ENCODE measurements at places on chromosomes 12 and 14.
A peak's percentile ranks its signal among the peaks of the same experiment; 100 is the strongest.

DNA sequence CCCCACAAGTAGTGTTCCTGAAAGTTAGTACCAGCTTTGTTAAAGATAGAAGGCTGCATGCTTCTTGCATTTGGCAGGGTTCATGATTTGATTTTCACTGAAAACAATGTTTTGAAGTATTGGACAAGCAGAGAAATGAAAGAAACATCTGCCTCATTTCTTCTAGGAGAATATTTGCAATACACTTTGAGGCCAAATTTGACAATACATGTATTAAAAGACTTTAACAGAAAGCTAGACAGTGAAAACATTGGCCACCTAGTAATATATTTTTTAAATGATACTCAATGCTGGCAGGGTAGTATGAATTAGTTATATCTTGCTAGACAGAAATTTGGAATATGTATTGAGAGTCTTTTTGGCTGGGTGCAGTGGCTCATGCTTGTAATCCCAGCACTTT lies 68.5 kb downstream of the GCH1 start:
- DNase-seq, result no peak

DNA sequence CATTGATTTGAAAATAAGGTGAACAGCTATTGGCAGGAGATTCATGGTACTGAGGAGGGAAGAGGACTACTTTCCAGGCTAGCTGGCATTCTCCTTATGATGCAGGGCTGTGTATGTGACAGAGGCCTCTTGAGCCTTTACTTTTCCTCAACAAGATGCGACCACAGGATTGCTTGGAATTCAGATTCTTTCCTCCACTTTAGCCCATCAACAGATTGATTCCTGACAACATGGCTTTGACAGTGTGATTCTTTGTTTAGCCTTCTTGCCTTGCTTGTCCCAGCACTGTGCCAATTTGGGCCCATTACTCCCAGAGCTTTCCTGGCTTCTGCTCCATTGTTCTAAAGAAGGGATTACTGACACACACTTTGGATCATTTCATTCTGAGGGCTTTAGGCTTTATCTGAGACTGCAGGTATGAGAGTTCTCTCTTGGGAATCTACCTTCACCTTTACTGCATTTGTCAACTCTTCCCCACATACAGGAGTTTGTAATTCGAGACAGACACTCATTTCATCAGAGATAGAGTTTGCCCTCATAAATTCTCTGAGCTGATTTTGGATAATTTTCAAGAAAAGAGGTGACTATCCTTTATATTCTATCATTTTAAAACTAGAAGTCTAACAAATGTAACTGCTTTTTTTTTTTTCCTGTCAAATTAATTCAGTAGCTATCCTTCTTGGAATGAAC lies 206.4 kb upstream of the GZMB start:
- DNase-seq, result no peak

DNA sequence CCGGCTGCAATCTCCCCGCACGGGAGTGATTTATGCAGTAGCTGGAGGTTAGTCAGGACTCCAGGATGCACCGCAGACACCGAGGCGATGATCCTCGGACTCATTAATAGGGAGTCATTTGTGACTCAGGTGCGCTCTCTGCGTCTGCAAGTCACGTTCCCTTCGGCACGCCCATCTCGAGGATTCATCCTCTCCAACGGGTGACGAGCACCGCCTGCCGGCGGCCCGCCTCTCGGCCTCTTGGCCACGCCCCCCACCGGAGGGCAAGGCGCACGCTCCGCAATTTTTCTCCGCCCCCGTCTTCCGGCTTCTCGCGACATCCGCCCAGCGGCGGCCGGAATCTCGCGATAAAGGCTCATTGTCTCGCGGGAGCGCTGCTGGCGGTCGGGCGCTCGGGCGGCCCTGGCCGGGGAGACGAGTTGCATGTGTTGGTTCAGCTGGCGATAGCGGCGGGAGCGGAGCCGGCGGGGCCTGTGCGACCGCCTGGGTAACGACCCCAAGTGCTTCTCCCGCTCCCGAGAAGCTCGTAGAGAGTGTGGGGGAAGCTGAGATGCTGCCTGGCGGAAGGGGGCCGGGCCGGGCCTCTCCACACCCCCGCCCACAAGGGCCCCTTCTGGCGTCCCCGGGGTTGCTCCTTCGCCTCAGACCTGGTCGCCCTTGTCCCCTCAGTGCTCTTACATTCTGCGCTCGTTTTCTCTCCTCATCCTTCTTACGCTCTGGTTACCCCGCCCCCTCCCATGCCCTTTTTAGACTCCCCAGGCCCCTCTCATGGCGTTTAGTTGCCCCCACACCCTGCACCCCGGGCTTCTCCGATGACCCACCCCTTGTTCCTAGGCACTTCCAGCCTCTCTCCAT lies at the start of gene DENR:
Gene DENR, plus strand, starts transcription at position 361 of the 855 bp plus-strand sequence. CDS start 878 bp downstream, outside the sequence.
- peak; percentile 99 for DNase-seq

DNA sequence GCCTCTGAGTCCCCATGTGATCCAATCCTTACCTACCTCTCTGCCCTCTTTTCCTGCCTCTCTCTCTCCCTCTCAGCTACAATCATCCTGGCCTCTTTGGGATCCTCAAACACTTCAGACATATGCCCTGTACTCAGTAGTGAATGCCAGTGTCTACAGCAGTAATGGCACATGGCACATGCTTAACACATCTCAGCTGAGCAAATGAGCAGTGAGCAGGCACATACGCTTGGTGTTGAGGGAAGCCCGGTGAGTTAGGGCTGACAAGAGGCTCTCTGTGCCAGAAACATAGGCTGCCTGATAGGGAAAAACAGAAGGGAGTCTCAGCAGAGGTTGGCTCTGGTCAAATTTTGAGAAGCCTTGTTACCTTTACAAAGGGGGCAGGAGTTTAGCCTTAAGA lies 409.1 kb downstream of the TMEM132D start:
- no peak for DNase-seq

- DNase-seq, result no peak
Observed at GRCh38 chr14:92637228-92637627, 111.2 kb downstream of the LGMN start.

- DNase-seq, result no peak
Observed at GRCh38 chr12:69886715-69887114, 61.7 kb downstream of the MYRFL start.

DNA sequence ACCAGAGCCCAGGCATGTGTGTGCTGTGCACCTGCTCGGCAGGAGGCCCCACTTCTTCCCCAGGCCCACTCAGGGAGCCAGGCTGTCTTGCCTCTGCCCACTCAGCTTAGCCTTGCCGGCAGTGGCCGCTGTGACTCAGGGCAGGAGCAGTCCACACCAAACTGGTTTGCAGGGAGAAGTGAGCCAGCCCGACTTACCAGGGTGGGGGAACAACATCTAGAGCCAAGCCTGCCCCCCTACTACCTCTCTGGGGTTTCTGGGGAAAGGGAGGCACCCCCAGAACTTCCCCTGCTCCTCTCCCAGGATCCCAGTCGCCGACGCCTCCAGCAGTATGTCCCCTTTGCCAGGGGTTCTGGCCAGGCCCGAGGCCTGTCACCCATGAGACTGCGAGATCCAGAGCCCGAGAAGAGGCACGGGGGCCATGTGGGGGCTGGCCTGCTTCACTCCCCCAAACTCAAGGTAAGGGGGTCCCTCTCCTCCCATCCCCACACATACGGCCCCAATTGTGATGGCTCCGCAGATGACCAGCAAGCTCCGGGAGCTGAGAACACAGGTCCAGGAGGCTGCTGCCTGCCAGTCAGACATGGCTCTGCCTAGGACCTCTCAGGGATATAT lies 3.0 kb downstream of the PLEKHG6 start:
- DNase-seq, result no peak

DNA sequence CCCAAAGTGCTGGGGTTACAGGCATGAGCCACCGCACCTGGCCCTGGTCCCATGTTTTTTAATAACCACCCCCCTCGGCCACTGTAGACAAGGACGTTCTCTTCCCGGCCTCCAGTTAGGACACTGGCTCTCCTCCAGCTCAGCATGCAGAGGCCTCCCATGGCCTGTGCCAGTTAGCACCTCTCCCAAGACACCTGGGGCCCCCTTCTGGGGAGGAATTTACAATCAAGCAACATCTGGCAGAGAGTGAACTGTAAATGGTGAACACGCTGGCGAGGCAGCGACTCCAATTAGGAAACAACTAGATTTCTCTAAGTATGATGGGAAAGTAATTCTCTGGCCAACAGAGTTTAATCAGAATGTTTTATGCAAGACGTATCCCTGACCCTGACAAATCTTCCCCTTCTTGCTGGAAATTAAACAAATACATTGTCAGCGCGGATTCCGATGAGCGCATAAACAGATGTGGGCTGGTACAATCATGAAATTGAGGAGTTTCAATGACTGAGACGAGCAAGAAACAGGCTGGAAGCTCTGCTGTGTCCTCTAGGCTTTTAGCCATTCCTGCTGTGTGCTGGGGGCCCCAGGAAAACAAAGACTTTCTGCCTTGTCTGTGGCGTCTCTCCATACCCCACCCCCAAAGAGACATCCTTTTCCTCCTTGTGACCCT lies 61.7 kb upstream of the DLK1 start:
- DNase-seq, result no peak

- DNase-seq, result no peak
Observed at GRCh38 chr14:57493467-57494181, at the start of gene CCDC198. TSS of gene CCDC198 (minus strand) at chr14:57493857. CDS start at chr14:57493715, 142 bp downstream.

- no peak for DNase-seq
Observed at GRCh38 chr14:20734430-20734806, 11.3 kb upstream of the EDDM3A start.

GRCh38 chr12:26102953-26103352 lies 21.9 kb downstream of the BHLHE41 start:
- no peak for DNase-seq

DNA sequence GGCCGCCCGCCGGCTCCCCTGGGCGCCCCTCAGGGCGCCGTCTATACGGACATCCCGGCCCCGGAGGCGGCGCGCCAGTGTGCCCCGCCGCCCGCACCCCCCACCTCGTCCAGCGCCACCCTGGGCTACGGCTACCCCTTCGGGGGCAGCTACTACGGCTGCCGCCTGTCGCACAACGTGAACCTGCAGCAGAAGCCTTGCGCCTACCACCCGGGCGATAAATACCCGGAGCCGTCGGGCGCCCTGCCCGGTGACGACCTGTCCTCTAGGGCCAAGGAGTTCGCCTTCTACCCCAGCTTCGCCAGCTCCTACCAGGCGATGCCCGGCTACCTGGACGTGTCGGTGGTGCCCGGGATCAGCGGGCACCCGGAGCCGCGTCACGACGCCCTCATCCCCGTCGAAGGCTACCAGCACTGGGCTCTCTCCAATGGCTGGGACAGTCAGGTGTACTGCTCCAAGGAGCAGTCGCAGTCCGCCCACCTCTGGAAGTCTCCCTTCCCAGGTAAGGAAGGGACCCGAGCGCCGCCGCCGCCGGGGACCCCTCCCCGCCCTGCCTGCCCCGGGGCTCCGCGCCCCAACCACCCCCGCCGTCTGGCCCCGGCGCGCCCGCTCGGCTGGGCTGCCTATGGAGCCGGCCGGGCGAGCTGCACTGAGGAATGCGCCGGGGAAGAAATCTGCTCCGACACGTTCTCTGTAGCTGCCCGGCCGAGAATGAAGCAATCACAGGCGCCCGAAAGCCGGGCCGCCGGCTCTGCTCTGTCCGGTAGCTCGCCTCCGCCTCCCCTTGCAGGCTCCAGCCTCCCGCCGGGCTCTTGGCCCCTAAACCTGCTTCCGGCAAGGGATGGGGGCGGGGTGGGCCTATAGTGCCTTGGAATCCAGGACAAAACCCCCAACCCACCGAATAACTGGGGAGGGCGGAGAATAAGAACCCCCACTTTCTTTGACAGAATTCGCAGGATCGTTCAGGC lies 794 bp downstream of the HOXC13 start:
- DNase-seq, result no peak

DNA sequence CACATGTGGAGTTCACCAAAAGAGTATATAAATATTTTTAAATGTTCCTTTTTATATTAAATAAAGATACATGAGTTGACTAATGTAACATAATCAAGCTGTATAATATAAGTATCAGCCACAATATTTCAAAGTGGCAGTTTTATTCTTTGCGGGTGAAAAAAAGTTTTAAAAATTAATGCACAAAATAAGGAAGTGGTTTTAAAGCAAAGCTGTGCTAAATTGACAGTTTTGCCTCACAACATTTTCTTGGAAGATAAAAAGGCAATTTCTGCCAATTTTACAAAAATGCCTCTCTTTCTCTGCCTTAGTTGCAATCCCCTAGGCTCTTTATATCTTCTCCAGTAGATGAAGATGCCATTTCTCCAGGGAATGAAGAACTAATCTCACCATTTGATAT lies 719.1 kb downstream of the C12orf50 start:
- DNase-seq, result no peak

DNA sequence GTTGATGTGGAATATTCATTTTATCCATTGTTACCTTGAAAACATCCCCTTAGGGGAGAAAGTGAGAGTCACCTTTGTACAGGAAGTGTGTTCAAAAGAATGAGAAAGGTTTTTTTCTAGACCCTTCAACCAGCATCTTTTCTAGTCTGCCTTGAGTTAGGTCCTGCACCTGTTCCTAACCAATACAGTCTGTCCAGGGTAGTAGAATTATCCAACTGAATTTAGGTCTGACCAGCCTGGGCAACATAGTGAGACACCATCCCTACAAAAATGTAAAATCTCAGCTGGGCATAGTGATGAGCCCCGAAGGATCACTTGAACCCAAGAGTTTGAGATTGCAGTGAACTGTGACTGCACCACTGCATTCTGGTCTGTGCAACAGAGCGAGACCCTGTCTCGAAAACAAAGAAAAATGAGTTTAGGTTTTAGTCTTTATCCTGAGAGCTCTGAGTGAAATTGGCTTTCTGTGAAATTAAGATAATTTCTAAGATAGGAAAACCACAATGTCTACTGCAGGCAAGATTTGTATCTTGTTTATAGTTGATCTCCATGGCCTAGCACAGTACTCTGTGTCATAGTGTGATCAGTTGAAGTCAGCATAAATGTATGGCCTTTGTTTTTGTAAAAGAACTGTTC lies 25.2 kb downstream of the ARHGAP5 start:
- no peak for DNase-seq

GRCh38 chr14:95431199-95432143 lies 85.0 kb downstream of the SYNE3 start:
- DNase-seq, result no peak

GRCh38 chr12:131620946-131621681 lies 89.8 kb upstream of the SFSWAP start:
- DNase-seq, result no peak

DNA sequence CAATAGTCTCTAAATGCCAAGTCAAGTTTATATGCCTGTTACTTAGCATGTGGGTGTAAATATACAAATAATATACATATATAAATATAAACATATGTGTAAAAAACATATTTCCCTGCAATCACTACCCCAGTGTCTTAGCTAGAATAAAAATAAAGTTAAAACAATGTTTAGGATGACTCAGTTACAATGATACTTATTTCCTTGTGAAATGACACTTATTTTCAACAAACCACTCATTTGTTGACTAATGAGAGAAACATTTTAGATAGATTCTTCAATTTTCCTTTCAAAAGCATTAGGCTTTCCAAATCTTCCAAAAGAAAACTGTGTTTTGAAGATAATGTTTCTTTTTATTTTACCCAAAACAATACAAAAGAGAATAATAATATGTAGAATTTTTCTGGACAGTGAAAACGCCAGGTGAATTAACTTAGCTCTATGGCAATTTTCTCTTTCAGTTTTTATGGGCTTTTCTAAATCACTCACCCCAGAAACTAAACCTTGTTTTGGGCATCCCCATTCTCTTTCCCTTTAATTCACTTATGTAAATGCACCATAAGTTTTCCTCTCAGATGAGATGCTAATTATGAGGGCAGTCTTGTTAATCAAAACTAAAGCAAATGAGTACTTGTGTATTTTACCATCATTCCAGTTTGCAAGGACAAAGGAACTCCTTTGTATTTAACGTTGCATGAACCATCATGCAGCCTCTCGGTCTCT lies 465.9 kb downstream of the BCAT1 start:
- DNase-seq, result no peak

GRCh38 chr12:11834104-11834812 lies 184.8 kb downstream of the ETV6 start:
- no peak for DNase-seq

GRCh38 chr14:59377491-59377890 lies 87.7 kb downstream of the GPR135 start:
- DNase-seq, result no peak

GRCh38 chr12:28507033-28507432 lies 316.8 kb downstream of the CCDC91 start:
- DNase-seq, result no peak
